ENCODE measurements at places on chromosomes 4 and X.

GRCh38 chr4:31530555-31530954 is 810.4 kb downstream of the PCDH7 start:
- DNase-seq = no peak

GRCh38 chrX:38452603-38453002 is 100.2 kb downstream of the OTC start:
- no peak for DNase-seq

- no peak for DNase-seq
These were observed 51.0 kb downstream of the GUCY1B1 start for GRCh38 chr4:155809835-155810234.

GRCh38 chr4:3710451-3711182 is 55.6 kb upstream of the ADRA2C start:
- no peak for DNase-seq

DNA sequence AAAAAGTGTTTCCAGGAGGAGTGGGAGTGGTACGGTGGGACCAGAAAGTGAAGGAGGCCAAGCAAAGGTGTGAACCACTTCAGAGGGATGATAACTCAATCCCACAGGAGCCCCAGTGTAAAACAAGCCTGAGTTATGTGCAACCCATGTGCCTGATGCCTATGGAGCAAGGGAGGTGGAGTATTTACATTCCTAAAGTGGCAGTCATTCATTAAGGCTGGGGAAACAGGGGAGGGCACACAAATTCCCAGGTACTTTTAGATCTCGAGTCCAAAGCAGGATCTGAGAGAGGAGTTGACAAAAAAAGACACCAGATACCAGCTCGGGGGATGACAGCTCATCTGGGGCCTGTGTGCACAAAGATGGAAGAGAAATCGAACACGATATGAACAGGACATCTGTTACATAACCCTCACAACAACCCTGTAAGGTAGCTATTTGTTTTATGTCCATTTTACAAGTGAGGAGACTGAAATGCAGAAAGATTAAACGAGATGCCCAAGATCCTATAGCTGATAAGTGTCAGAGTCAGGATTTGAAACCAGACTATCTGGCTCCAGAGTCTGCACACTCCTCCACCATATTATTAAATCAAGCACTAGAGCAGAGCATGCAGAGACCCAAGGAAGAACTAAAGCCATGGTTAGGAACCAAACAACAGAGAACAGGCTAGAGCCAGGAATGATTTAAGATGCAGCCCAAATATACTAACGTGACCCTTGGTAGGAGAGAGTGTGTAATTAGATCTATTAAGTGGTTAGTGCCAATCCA is 91.9 kb upstream of the MAPK10 start:
- DNase-seq = peak; percentile 23

DNA sequence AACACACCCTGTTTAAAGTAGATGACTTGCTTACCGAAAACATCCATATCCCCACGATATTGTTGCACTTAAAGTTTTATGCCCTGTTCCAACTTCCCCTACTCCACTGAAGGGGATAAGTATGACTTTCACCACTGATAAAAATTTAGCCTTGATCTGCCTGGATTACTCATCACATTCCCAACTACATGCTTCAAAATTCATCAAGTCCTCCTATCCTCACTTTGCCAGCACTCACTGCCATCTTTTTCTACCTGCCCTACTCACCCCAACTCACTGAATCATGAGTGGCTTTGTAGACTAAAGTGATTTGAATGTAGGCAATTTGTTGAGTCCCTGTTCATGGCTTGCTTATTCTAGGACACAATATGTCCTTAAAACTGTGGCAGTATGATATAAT is 12.2 kb upstream of the GPRIN3 start:
- no peak for DNase-seq

DNA sequence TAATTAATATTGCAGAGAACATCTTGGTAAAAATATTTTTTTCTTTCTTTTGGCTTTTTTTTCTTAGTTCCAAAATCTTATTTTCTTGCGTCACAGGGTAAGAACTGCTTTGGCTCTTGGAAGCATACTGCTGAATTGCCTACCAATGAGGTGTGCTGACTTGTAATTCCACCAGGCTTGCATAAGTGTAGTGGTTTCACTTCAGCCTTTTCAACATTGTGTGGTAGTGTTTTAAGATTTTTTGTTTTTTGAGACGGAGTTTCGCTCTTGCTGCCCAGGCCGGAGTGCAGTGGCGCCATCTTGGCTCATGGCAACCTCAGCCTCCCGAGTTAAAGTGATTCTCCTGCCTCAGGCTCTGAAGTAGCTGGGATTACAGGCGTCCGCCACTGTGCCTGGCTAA is 42.4 kb downstream of the N4BP2 start:
- DNase-seq = no peak

DNA sequence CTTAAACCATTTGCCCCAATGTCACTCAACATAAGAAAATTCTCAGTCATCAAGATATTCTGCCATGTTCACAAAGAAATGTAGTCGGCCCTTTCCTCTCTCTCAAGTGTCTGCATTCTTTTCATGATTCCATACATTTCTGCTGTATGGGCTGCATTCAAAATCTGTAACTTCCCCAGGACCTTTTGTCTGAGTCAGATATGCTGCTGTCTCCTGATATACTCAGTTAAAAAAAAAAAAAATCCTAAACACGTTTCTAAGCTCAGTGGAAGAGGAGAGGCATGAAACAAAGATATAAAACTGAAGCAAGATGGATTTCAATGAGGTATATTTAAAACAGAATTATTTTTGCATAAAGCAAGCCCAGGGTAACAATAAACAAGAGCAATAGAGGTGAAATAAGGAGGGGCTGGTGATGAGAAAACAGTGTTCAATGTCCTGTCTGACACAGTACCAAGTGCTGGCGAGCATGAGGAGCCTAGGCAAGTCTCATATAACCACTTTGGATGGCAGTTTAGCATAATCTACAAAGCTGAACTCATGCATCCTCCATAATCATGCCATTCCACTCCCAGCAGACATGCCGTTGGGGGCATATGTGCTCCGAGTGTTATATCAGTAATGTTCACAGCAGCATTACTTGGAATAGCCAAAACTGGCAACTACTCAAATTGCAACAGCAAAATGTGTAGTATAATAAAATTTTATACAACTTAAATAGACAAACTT is 76.7 kb downstream of the MANBA start:
- no peak for DNase-seq

GRCh38 chr4:88995874-88996273 is 61.1 kb downstream of the FAM13A start:
- DNase-seq = no peak

All from NCI-H187 treated with DMSO at 0.1 percent for 48 hours (cell line).